A549 treated with ZK216348 at 1 μM for 4 hours (cell line): ENCODE measurements at places on chromosomes 13 and 19. TPM values are rescaled to one million over a fixed set of nuclear protein-coding genes. Genes with fewer than 3 reads are reported as not detected.

The PSG11 gene
- total RNA-seq = not detected in 5 replicates

The PCDH9 gene
- 6.2 to 7.5 TPM (median 7.2 TPM) in 5 replicates for total RNA-seq

The ADAT3 gene
- total RNA-seq = 1.4 to 7.2 TPM (median 5.7 TPM) in 5 replicates

The ITGBL1 gene
- 1.2 to 2.0 TPM (median 1.6 TPM) in 5 replicates for total RNA-seq

The SYT3 gene
- 0.39 to 0.93 TPM (median 0.66 TPM) in 5 replicates for total RNA-seq

The FAM216B gene
- total RNA-seq = not detected in 5 replicates

The ZNF567 gene
- total RNA-seq = 8.5 to 14.0 TPM (median 9.3 TPM) in 5 replicates

The RNF17 gene
- not detected in 5 replicates for total RNA-seq

The CLEC17A gene
- total RNA-seq = not detected in 5 replicates

The ZNF431 gene
- total RNA-seq = 2.9 to 4.1 TPM (median 3.7 TPM) in 5 replicates

The KLK11 gene
- total RNA-seq = 0.21 TPM in 1 of 5 replicates, not detected in the others

The DPF1 gene
- total RNA-seq = 3.6 to 5.8 TPM (median 4.8 TPM) in 5 replicates

The PSG7 gene
- 0.14 to 0.29 TPM in 2 of 5 replicates, not detected in the others for total RNA-seq

The PRRG2 gene
- total RNA-seq = 0.39 to 1.1 TPM (median 0.94 TPM) in 5 replicates

The GIPC1 gene
- total RNA-seq = 69.8 to 141 TPM (median 139 TPM) in 5 replicates

The LNX2 gene
- 2.0 to 4.0 TPM (median 3.5 TPM) in 5 replicates for total RNA-seq

The CACTIN gene
- 10.0 to 23.1 TPM (median 19.1 TPM) in 5 replicates for total RNA-seq

The ERICH4 gene
- not detected in 5 replicates for total RNA-seq

The KIR2DL4 gene
- not detected in 5 replicates for total RNA-seq

The COX7A1 gene
- total RNA-seq = not detected in 5 replicates

The TOMM40 gene
- total RNA-seq = 157 to 269 TPM (median 249 TPM) in 5 replicates

The CEACAM21 gene
- total RNA-seq = not detected in 5 replicates

The CGB5 gene
- 0.39 to 0.84 TPM (median 0.75 TPM) in 5 replicates for total RNA-seq

The TNNT1 gene
- 96.6 to 145 TPM (median 141 TPM) in 5 replicates for total RNA-seq

The OSCAR gene
- total RNA-seq = 0.25 to 0.41 TPM (median 0.33 TPM) in 5 replicates

The TSSK6 gene
- 0.31 to 2.0 TPM (median 1.7 TPM) in 5 replicates for total RNA-seq
